ENCODE measurements at places on chromosomes 7 and 10.

GRCh38 chr10:118624747-118625146, 29.3 kb upstream of the PRLHR start:
- no peak for DNase-seq

- no peak for DNase-seq
These were observed 58.4 kb downstream of the MET start for GRCh38 chr7:116730097-116731022.

DNA sequence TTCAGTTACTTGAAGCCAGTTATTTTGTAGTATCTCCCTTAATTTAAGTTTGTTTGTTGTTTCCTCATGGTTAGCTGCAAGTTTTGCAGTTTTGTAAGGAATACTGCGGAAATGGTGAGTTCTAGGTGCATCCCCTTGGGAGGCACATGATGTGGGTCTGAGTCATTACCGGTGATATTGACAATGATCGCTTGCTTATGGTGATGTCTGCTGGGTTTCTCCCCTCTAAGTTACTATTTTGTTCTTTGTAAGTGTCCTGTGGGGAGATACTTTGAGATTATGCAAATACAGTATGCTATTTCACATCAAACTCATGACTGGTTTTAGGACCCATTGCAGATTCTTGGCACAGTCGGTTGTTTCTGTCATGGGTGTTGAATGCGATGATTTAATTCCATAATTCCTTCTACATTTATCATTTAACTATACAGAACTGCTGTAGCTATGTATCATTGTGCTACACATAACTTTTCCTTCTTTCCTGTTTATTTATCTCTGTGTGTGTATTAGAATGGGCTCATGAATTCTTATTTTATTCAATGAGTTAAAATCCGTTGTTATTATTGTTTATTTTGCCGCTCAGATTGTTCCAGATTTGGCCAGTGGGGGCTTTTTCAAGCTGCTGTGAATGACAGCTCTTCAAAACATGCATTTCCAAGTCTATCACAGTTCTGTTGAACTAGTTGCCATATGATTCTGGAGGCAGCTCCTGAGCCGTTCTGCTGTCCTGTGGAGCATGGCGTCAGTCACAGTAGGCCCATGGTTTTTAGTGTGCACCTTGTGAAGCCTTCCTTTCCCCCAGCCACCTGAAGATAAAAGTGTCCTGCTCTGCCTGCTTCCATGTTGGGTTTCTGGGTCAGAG, 18.4 kb downstream of the TSPAN14 start:
- peak; percentile 87 for DNase-seq

DNA sequence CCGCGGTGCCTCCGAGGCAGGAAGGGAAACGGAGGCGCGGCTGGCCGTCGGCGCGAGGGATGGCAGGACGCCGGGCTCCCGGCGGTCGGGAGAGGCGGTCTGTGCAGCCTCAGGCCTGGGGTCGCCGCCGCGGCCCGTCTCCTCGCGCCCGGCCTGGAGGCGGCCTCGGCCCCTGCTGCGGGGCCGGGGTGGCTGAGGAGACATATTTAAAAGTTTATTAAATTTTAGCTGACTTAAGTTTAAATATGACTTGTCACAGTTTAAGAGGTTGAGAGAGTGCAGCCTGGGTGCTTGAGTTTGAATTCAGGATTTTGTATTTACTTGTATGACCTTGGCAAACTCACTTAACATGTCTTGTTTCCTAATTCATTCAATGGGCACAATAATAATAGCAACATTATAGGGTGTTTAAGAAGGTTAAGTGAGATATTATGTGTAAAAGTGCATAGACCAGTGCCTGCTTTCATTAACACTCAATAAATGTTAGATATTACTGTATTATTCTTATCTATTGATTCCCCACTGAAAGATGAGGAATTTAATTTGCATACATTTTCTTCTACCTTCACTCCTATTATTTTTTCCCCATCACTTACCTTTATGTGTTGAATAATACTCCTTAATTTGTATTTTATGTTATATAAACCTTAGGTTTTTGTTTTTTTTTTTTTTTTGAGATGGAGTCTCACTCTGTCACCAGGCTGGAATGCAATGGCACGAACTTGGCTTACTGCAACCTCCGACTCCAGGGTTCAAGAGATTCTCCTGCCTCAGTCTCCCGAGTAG, 718 bp downstream of the DYNC2I1 start:
- DNase-seq = peak; percentile 16

DNA sequence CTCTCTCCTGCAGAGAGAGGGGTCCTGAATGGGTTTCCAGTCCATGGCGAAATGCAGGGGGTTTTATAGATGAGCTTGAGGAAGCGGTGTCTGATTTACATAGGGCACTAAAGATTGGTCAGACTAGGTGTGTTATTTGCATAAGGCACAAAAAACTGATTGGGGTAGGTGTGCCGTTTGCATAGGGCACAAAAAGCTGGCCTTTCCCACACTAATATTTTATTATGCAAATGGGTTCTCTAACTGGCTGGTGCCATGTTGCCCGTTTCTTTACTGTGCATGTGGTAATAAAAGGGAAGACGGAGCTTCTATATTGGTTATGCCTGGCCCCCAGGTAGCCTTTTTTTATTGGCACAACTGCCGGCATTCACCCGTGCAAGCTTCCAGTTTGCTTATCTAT, 50.2 kb downstream of the MALRD1 start:
- DNase-seq = no peak

GRCh38 chr10:68561865-68562649, 1.9 kb downstream of the TET1 start:
- DNase-seq = peak; percentile 66

DNA sequence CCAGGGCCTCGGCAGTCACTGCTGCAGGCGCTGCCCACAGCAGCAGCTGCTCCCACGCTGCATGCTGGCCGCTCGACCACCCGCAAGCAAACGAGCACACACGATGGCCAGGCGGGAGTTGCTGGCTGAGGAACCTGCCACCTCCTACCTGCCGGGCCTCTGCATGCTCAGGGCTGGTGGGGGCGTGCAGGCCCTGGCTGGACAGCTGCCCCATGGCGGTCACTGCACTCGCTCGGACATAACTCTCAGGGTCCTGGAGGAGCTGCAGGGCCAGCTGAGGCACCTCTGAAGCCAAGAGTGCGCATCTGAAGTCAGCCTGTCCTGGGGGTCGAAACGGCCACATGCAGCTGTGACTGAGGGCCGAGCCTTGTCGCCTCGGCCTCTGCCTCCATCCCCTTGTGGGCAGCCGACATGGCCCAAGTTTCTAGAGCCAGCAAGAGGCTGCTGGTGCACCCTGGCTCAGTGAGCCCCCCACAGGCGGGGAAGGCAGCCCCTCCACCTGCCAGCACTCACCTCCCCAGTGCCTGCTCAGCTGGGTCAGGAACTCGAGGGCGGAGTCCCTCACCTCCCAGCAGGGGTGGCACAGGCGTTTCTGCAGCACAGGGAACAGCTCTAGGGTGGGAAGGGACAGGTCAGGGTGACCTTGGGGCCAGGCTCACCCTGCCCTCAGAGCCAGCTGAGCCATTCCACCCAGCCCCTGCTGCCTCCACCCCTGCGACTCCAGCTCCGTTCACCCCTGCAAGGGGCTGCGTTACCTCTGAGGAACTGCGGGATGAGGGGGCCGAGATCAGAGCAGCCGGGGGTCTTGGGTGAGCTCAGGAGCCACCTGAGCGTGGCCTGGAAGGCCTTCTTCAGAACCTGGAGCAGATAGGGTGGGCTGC, 16.1 kb downstream of the BRAT1 start:
- DNase-seq = no peak

All from mesenchymal stem cell (in vitro differentiated cells and primary cell).